Neuronal stem cell (in vitro differentiated cells): ENCODE measurements at places on chromosomes 2 and 18.

- peak; percentile 74 for DNase-seq
Observed at GRCh38 chr2:43484323-43484930, 111.4 kb downstream of the THADA start.

- DNase-seq, result peak; percentile 37
Observed at GRCh38 chr18:76886112-76886511, 63.8 kb downstream of the ZNF236 start.

DNA sequence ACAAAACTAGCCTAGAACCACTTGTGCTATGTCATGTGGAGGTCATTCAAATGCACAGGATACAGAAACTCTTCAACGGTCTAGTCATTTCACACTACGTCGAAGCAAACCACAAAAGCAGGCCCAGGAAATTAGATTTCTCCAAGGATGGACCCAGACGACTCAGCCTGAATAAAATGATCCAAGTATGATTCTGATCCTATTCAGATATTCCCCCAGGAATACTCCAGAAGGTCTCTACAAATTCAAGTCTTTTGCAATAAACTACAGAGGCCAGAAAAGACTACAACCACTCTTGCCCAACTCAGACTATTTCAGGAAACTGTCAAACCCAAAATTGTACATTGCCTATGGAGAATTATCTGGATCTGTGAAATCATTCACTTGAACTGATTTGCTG lies 422.5 kb downstream of the METTL4 start:
- DNase-seq, result no peak

DNA sequence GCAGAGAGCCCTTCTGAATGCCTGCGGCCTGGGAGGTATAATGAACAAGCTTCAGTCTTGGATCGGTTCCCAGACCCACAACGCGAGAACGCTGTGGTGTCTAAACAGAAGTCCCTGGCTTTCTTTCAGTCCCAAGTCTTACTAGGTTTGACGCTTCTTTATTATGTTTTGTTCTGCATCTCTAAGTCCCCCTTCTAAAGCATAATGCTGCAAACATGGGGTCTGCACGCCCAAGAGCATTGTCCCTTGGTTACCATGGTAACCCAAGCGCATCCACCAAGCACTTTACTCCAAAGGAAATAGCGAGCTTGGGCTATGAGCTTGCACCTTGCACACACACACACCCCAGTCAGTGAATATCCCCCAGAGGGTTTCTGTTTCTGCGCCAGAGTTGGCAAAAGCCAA lies 193.7 kb downstream of the INO80D start:
- peak; percentile 42 for DNase-seq

GRCh38 chr18:50950626-50951025 lies 17.2 kb upstream of the ELAC1 start:
- DNase-seq, result no peak

DNA sequence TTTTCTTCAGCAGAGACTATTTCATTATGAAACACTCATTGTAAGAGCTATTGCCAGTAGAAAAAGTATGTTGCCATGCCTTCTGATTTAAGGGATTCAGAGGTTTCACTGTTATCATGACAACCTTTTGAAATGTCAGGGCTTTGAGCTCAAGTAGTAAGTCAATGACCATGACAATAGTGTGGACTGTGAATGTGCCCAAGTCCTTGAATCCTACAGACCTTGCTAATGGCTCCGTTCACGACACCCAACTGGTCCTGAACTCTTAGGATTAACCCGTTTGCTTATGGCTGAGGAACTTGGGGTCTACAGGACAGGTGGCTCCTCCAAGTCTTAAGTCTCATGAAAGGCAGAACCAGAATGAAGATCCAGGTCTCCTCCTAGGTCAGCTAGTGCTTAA lies 17.6 kb upstream of the KIDINS220 start:
- no peak for DNase-seq

GRCh38 chr2:73255007-73255644 lies 21.0 kb downstream of the CCT7 start:
- DNase-seq, result no peak

DNA sequence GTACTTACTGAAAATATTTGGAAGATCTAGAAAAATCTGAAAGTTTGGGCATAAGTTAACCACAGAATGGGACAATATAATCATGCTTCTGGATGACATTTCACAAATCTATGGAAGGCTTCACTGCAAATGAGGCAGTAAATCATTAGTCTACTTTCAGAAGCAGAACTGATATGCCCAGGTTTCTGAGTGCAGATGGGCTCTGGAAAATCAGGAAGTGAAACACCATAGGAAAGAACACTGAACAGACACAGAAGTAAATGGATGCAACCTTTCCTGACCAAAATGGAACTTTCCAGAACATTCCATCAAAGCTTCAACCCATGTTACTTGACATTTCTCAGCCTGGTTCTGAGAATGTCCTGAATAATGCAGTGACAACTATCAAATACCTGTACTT lies 55.1 kb downstream of the KCNG3 start:
- no peak for DNase-seq

- DNase-seq, result no peak
Observed at GRCh38 chr2:152544638-152545037, 172.6 kb downstream of the PRPF40A start.

DNA sequence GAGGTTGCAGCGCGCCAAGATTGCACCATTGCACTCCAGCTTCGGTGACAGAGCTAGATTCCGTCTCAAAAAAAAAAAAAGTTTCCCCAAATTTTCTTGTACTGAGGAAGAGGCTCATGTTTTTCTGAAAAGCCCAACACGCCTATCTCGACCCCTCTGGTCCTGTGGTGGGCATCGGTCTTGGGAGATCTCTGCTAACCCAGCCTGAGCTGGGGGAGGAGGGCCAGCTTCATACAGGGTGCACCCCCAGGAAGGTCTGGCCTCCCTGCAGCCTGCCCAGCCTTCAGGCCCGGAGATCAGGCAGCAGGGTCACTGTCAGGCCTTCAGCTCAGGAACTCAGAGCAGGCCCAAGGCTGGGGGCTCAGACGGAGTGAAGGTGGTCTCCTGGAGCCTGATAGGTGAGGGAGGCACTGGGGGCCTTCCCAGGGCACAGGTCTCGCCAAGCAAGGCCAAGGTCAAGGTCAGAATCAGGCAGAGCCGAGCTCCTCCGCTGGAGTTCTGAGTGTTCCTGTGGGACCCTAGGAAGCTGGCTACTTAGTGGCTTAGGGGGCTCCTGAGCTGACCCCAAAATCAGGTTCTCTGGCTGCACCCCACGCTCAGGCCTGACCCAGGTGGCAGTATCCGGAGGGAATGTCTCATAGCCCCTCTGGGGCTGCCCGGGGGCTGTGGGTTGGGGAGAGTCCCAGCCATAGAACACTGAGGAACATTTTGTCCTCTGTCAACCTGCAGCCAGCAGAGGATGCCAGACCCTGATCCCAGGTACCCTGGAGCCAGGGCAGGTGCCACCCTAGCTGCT lies 37.9 kb upstream of the SMAD7 start:
- no peak for DNase-seq

DNA sequence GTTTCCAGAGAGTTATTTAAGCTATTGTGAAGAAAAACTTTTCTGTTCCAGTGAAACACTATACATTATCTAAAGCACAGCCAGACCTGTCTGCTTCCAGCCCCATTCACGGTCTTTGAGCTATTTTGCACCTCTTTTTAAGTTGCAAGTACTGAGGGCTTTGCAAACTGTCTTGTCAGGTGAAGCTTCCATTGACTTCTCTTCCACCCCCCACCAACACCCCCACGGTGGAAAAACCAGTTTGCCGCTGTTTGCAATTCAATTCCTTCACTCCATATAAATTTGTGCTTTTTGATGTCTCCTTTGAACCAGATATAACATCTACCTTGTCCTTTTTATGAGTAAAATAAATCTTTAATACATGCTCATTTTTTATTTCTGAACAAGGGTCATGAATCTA lies 15.7 kb downstream of the B3GNT7 start:
- DNase-seq, result no peak

DNA sequence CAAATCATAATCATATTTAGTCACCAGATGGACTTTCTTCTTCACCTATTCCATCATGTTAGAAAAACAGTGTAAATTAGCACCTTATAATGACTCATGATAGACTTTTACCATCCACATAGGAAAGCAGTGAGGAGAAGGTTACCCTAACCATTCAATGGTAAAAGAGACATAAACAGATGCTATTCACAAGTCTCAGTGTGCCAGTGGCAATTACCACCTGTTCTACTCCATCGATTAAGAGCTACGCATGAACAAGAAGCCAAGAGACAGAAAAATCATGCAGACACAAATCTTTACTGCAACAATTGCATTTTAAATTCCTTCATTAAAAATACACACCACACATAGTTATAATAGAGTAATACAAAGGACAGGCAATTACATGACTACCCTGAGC lies 106.7 kb upstream of the CHAC2 start:
- DNase-seq, result no peak

GRCh38 chr2:236360496-236360895 lies 96.3 kb upstream of the ASB18 start:
- no peak for DNase-seq

- DNase-seq, result no peak
Observed at GRCh38 chr2:43934567-43934966, 61.2 kb downstream of the LRPPRC start.

DNA sequence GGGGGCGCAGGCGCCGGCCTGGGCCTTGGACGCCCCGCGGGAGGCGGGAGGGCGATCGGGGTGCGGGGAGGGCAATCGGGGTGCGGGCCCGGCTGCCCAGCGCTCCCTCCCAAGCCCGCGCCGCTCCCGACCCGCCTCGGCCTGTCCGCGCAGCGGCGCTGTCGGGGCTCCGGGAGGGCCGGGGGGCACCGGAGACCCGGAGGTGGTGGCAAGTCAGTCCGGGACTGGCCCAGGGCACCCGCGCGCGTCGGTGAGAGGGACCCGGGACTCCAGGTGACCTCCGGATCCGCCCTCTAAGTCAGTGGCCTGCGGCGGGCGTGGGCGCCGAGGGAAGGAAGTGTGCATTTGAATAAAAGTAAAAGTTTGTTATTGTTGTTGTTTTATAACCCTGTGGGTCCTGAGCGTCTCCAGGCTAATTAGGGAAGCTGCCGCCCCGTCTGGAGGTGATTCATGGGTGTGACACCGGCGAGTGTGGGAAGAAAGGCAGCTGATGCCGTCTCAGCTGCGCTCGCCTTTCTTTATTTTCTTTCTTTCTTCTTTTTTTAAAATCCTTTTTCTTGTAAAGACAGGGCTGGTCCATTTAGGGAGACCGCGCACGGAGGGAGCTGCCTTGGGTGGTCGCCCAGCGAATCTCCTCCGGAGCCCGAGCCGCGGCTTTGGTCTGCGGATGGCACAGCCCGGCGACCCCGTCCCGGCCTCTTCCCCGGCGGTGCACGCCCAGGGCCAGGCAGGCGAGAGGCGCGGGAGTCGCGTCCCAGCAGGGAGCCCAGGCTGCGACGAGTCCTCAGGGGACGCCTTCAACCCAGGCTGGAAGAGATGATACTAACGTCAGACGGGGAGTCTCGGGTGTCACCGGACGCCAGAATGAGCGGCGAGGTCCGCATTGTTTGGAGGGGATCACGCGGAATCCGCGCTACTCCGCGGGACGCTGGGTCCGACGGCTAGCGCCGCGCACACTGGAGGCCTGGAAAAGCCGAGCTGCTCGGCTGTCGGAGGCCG lies 627 bp upstream of the CRACDL start:
- peak; percentile 49 for DNase-seq

- no peak for DNase-seq
Observed at GRCh38 chr18:78739115-78739514, 240.5 kb upstream of the SALL3 start.

GRCh38 chr2:85760371-85760770 lies 6.6 kb downstream of the ATOH8 start:
- DNase-seq, result no peak

DNA sequence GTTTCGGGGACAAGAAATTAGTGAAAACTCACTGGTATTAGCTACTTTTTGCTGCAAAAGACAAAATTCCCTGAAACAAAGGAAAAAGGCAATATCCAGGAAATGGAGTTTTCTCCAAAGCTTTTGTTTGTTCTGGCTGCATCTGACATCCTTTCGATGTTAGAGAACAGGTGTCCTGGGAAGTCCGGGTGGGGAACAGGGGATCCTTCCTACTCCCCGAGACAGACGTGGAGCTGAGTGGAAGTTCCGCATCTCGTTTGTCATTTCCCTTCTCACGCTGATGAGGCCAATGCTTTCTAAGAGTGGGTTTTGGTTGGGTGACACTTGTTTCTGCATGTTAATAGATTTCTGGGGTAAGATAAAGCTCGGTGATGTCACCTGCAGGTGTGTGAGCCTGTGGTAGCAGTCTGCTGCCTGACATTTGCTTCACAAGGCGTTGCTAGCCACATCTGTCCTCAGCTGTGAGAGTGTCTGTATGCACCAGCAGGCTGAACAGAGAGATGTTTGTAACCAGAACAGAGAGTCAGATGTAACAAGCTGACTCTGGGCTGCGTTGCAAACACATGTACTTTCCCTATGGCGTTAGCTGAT lies 125.9 kb downstream of the ACOXL start:
- no peak for DNase-seq

DNA sequence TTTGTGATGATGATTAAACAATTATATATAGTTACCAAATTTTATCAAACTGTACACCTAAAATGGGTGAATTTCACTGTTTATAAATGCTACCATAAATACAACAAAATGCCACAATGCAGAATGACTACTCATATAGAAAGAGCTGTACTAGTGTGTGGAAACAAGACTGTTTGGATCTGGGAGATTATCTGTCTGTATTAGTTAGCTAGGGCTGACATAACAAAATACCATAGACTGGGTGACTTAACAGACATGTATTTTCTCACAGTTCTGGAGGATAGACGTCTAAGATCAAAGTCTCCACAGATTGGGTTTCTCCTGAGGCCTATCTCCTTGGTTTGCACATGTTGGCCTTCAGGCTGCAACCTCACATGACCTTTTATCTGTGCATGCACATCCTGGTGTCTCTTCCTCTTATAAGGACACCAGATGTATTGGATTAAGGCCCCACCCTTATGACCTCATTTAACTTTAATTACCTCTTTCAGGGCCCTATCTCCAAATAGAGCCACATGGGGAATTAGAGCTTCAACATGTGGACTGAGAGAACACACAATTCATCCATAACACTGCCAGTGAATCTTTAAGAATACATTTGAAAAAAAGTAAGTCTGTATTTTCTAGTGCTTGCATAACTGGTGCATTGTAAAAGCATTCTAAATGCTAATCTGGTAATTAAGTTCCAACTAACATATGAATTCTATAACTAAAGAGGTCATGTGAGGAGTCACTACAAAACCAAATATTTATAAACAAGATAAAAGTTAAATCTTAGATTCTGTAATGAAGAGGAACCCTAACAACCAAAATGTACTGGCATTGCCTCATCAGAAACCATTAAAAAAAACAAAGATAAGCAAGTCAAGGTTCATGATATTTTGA lies 699.6 kb downstream of the NYAP2 start:
- no peak for DNase-seq

GRCh38 chr2:187586011-187586641 lies 31.9 kb upstream of the TFPI start:
- no peak for DNase-seq

DNA sequence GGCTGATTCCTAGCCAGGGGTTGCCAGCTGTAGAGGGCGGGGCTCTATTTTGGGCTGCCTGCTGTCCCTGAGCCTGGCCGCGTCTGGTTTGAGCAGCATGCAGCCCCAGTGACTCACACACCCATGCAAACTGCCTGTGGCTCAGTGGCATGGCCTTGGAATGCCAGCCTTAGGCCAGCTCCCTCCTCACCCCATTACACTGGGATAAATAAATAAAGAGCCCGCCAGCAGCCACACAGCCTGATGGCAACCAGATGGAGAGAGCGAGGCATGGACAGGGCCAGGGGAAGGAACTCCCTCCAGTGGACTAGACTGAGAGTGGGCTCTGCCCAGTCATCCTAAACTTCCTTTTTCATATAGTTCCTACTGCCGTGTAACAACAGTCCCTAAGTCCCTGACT lies 18.3 kb downstream of the NHEJ1 start:
- DNase-seq, result no peak
